G401 (cell line): ENCODE measurements at places on chromosomes 13 and 19.

- DNase-seq: no peak
Measured at GRCh38 chr13:101454767-101455166, 2.3 kb downstream of the ITGBL1 start.

DNA sequence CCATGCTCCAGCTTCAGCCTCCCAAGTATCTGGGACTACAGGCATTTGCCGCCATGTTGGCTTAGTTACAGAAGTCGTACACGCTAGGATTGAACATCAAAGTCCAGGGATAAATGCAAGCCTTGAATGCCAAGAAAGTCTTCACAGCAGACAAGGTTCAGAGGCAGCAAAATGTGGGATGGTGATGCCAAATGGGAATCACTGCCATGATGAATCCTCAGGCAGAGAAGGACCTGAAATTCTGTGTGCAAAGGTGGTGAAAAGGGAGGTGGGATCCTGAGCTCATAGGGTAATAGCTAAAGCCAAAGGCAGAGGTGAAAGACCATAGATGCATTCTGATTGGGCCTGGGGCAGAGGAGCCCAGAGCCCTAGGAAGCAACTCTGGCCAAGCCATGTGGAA, 79.3 kb upstream of the STK24 start:
- no peak for DNase-seq

- no peak for DNase-seq
Measured at GRCh38 chr13:40812102-40812501, 22.7 kb downstream of the SLC25A15 start.

GRCh38 chr19:4908781-4909155, 533 bp upstream of the UHRF1 start:
- no peak for DNase-seq

- no peak for DNase-seq
Measured at GRCh38 chr13:72514146-72514545, 213.3 kb downstream of the MZT1 start.
